Endothelial cell of umbilical vein (primary cell): ENCODE measurements at places on chromosomes 12 and 14.

DNA sequence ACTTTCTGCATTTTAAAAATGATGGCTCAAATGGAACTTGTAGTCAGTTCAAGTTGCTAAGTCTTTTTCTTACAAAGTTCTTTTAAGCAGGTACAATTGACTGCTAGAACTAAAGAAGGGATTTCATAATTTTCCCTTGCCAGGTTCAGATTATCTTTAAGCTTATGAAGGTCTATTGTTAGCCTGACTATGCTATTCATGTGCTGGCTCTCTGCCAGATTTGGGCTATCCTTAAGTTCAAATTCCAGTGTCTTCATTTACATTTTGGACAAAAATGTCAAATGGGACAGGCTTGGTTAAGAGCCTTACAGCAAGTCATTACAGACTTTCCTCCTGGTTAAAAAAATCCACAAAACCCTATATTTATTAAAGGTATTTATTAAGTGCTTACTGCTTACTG is 42.3 kb downstream of the INSM2 start:
- DNase-seq: peak; percentile 9

DNA sequence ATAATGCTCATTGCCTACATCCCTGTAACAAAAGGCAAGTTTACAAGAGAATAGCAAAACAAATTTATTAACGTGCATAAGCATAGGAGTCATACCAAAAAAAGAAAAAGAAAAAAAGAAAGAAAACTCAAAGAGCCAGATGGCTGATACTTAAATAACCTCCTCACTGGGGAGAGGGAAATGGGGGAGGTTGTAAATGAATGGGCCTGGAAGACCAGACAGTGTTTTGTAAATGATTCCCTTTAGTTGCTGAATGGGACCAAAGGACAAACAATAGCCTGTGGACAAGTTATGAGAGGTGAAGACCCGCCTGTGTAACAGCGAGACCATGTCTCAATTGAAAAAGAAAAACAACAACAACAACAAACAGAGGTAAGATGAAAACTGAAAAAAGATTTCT is 35.3 kb downstream of the CAPS2 start:
- DNase-seq: no peak

GRCh38 chr12:45681465-45681864 is 48.0 kb upstream of the ARID2 start:
- no peak for DNase-seq

DNA sequence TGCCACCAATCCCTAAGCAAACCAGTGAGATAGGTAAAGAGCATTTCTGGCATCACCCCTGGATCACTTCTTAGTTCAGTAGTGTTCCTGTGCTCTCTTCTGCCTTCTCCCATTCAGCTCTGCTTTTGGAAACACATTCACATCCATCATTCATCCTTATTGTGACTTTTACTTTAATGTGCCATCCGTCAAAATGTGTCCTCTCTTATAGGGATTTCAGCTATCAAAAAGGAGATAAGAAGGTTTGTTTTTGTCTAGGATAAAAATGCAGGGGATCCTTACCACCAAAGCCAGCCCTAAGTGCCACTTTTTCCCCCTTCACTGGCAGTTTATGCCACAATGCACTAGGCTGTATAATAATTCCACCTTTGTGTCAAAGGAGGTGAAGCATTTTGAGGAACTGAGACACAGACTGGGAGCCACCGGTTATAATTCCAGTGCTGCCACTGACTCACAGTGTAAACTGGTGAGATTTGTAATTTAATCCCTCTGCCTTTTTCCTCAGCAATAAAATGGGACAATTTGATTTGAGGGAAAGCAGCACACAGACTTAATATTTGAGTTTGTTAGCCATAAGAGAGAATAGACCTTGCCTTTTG is 158.6 kb downstream of the PAX9 start:
- DNase-seq: no peak

- no peak for DNase-seq
Measured at GRCh38 chr12:127396734-127397133, 870.2 kb upstream of the TMEM132C start.

GRCh38 chr12:116709768-116710167 is 28.1 kb downstream of the SPRING1 start:
- no peak for DNase-seq

DNA sequence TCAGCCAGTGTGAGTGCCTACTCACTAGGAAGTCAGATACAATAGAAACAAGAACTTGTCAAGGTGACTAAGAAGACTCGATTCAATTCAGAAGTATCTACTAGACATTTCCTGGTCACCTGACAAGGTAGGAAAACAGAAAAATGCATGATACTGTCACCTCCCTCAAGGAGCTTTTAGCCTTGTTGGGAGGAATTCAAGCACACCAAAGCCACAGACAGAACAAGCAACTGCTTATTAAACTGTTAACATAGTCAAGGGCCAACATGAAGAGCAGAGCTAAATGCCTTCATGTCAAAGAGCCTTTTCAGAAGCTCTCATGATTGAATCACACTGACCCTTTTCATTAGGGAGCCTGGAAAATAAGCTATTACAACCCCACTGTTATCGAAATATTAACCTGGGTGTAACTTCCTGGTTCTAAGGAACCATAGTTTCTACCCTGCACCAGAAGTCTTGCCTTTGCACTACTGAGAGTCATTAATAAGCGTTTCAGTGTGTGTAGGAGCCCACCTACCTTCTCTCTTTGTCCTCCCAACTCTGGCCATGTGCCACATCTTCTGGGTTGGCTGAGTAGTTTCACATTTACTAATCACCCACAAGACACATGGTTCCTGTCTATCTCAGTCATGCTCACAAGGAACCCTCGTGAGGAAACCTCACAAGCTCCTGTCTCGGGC is 31.0 kb upstream of the LGALS3 start:
- DNase-seq: no peak

GRCh38 chr12:14833952-14834351 is 9.4 kb downstream of the ART4 start:
- peak; percentile 39 for DNase-seq

DNA sequence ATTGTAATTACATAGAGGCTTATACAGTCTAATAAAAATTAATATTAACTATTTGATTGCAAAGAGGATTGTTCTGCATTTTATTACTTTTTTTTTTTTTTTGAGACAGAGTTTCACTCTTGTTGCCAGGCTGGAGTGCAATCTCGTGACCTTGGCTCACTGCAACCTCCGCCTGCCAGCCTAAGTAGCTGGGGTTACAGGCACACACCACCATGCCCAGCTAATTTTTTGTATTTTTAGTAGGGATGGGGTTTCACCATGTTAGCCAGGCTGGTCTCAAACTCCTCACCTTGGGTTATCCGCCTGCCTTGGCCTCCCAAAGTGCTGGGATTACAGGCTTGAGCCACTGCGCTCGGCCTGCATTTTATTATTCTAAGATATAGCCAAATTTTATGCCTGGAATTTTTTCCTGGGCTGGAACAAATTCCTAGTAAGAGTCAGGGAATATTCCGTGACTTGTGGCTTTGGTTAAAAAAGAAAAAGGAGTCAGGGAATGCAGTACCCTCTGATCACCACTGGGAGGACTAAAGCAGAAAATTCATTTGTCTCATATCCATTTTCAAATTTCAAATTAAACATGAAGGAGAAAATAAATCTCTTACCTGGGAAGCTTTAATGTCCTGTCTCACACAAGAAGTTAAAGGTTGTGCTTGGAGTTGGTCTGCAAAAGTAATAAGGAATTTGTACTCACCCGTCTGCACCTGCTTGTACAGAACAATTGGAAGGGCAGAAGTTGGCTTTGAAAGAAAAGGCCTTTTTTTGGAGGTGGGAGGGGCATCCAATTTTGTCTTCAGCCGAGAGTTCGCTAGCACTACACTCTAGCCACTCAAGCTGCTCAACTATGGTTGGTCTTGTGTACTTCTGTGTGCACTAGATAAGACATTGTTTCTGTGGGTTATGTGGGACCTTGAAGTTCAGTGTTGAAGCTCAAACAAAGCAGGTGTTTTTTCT is 8.7 kb downstream of the MARK3 start:
- DNase-seq: peak; percentile 38

DNA sequence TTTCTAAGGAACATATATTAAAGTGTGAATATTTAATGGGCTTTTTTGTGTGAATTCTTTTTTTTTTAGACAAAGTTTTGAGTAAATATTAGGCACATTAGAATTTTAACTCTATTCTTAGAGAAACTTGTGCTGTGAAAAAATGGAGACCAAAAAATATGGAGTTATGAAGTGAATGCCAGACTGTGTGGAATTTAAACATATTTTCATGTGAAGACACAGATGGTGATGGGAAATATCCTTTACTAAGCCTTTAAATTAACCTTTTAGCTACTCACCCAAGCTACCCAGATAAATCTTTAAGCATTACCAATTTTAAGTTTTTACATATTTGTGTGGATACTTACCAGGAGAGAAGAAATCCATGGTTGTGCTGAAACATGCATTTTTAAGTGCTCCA is 148.8 kb upstream of the OTX2 start:
- DNase-seq: no peak

GRCh38 chr14:86997271-86997670 is 995.7 kb downstream of the GALC start:
- no peak for DNase-seq

DNA sequence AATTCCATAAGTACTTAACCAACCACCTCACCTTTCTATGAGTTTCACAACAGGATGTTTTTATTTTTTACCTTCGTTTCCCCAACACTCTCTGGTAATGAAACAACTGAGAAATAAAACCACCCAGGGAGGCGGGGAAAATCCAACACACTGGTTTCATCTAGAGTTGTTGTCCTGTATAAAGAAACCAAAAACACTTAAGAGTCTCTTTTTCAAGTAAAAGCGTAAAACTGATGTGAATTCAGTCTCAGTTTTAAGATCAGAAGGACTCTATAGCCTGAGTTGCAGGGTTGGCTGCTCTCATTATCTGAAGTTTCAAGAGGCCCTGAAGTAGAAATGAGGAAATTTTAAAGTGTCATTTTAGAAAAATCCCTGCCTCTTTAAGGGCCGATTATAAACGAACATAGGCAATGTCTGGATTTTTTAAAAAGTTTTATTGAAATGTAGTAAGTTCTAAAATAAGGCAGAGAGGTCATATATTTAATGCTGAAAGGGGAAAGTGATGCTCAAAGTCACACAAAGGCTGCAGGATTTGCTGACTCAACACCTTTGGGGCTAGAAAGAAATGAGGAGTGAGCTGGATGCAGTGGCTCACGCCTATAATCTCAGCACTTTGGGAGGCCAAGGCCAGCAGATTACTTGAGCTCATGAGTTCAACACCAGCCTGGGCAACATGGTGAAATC is 27.2 kb downstream of the HIGD1C start:
- no peak for DNase-seq

DNA sequence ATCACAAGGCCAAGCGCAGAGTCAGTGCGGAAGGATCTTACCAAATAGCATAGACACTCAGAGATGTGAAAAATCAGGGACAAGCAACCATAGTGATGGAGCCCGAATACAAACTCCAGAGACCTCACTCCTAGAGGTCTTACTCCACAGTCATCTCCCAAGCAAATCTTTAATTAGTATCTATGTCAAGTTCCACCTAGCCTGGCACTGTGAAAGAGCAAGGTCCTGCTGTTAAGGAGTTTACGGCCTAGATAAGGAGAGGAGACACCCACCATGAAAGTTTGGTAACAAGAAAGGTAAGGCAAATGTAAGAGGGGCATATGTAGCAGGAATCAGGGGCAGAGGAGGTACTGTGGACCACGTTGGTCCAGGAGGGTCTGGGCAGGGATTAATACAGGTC is 7.4 kb upstream of the PLEKHG6 start:
- DNase-seq: no peak

DNA sequence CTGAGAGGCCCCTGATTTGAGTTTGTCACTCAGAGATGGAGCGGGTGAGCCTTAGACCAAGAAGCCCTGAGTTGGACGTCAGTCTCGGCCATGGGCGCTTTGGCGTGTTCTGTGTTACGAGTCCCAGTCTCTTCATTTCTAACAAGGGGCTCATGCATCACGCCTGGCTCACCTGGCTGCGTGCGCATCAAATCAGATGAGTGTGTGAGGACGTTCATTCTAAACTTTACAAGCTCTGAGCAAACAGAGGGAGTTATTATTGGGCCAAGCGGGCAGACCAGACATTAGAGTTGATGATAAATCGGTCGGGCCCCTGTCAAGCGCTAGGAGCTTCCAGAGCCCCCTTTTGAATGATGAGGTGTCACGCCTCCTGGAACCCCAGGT is 117.2 kb downstream of the CALM1 start:
- no peak for DNase-seq

GRCh38 chr14:37623426-37623951 is 28.1 kb downstream of the TTC6 start:
- peak; percentile 29 for DNase-seq

DNA sequence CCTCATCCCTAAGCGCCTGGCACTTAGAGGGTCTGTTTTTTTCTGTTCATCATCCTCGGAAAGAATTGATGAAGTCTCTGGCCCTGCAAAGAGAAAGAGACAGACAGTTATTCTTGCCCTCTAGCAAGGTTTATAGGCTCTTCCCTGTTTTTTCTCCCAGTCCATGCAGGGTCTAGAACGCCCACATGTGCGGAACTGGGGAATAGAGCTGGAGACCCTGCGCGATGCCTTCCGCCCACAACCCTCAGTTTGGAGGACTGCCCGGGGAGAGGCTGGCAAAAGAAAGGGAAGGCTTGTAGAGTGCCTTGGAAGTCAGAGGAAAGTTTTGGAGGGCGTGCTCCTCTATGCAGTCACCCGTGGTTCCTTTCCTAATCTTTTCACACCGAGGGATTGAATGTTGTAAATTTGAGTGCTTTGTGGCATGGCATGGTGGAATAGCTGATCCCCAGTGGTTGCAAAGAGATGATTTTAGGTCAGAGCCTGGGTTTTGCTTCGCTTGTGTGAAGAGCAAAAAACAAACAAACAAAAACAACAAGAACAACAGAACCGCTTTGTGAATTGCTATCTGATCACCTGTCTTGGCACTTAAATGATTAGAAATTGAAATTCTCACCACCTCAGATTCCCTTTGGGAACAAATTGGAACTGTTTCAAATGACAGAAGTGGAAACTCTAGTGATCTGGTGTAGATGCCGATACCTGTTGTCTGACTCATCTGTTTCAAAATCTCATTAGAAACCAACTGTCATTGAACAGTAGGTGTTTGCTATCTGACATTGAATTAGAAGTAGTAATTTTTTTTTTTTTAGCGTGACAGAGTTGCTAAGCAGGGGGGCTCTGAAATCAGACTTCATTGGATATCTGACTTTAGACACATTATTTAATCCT is 947 bp downstream of the GAS2L3 start:
- no peak for DNase-seq

GRCh38 chr12:118714051-118714460 is 267.3 kb upstream of the SRRM4 start:
- DNase-seq: no peak

DNA sequence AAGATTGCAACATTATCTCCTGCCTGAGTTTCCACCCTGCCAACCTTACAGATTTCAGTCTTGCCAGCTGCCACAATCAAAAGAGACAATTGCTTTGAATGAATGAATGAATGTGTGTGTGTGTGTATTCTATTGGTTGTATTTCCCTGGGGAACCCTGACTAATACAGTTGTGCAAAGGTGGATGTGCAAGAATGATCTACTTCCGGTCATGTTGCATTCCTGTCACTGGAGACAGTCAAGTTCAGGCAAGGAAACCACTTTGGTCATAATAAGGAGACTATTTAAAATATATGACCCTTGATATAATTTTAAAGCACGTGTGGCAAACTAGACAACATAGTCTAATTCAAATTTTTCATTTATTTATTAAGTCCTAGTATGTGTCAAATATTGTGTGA is 13.1 kb downstream of the RERG start:
- no peak for DNase-seq
